RWPE1 (cell line): ENCODE measurements at places on chromosomes 11 and 22.

DNA sequence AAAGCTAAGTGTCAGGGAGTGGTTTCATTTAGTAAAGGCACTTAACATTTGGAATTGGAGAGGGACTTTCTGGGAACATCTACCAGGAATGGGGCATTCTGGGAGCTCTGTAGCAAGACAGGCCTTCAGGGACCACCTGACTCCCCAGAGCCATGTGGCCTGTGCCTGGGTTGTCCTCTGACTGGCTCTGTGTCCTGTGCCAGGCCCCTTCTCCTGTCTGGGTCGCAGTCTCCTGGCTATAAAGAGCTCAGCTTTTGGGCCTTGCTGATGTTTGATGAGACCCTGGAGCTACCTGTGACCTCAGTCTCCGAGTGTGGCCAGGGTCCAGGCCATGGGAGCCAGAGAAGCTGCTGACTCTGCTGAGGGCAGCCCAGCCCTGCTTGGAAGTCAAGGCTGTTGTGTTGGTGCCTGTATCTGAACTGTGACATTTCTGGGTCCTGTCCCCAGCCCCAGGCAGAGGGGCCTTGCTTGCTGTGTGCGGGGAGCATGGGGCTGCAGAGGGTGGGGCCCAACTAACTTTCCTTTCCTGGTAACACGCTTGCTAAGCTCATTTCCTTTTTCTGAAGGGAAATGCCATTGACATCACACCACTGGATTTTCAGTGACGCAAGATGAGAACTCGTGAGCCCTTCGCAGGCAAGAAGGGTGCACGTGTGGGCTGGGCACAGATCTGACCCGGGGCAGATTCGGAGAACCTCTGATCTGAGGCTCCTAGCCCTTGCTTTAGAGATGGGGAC lies 41.3 kb downstream of the LRRC32 start:
- DNase-seq: no peak

- no peak for DNase-seq
Measured at GRCh38 chr11:95568281-95568680, 221.3 kb downstream of the FAM76B start.

GRCh38 chr11:23143022-23143421 lies 282.7 kb upstream of the CCDC179 start:
- no peak for DNase-seq

GRCh38 chr11:64419257-64419790 lies 60.4 kb downstream of the RPS6KA4 start:
- DNase-seq: no peak

- DNase-seq: no peak
Measured at GRCh38 chr22:50269573-50269969, 609 bp downstream of the MAPK11 start.

- DNase-seq: no peak
Measured at GRCh38 chr11:97814325-97814959, 1206.3 kb upstream of the CNTN5 start.

GRCh38 chr11:26028393-26028911 lies 303.5 kb upstream of the ANO3 start:
- peak; percentile 13 for DNase-seq

- DNase-seq: peak; percentile 67
Measured at GRCh38 chr22:40258501-40258915, 80.8 kb downstream of the TNRC6B start.

GRCh38 chr22:35505399-35506258 lies 35.0 kb upstream of the RASD2 start:
- DNase-seq: no peak

DNA sequence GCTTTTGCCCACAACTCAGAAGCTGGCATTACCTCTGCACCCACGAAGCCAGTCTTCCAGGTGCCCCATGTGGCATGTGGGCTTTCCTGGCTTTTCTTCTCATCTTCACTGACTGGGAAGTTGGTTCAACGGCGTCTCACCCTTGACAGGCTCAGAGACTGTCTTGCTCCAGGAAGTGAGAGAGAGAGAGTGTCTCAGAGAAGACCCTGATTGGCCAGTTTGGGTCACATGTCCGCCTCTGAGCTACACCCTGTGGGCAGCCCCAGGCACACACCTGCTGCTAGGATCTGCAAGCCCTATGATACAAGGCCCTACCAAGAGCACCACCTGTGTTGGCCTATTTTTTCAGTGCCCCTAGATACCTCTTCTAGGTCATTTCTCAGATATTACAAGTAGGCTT lies 39.0 kb downstream of the RTL6 start:
- DNase-seq: no peak

DNA sequence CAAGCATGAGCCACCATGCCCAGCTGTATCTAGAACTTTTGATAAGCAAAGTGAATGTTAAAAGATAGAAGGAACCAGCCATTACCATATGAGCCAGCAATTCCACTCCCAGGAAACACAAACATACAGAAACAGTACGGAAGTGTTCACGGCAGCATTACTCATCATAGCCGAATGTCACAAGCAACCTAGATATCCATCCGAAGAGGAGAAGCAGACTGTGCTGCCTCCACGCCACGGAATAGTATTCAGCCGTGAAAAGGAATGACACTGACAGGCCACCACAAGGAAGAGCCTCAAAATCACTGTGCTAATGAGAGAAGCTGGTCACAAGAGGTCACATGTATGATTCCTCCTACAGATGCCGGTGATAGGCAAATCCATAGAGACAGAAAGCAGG lies 17.6 kb upstream of the MGAT3 start:
- no peak for DNase-seq

GRCh38 chr11:121996574-121996973 lies 119.4 kb downstream of the BLID start:
- DNase-seq: no peak

- DNase-seq: no peak
Measured at GRCh38 chr11:64204080-64204440, 2.5 kb upstream of the FERMT3 start.

DNA sequence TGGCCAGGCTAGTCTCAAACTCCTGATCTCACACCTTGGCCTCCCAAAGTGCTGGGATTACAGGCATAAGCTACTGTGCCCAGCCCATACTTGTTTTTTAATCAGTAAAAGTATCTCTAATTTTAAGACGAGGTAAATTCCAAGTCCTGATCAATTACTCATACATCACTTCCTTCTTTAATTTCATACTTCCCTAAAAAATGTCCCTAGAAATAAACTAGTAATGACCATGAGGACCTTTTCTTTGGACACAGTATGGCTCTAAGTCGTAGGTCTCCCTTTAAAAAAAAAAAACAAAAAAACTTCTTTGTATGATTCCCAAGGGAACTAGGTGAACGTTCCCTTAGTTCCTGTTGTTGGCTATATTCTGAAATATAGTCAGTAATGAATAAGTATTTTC lies 29.8 kb downstream of the NUP98 start:
- no peak for DNase-seq

GRCh38 chr11:4926608-4927007 lies 2.5 kb upstream of the OR51G1 start:
- no peak for DNase-seq

DNA sequence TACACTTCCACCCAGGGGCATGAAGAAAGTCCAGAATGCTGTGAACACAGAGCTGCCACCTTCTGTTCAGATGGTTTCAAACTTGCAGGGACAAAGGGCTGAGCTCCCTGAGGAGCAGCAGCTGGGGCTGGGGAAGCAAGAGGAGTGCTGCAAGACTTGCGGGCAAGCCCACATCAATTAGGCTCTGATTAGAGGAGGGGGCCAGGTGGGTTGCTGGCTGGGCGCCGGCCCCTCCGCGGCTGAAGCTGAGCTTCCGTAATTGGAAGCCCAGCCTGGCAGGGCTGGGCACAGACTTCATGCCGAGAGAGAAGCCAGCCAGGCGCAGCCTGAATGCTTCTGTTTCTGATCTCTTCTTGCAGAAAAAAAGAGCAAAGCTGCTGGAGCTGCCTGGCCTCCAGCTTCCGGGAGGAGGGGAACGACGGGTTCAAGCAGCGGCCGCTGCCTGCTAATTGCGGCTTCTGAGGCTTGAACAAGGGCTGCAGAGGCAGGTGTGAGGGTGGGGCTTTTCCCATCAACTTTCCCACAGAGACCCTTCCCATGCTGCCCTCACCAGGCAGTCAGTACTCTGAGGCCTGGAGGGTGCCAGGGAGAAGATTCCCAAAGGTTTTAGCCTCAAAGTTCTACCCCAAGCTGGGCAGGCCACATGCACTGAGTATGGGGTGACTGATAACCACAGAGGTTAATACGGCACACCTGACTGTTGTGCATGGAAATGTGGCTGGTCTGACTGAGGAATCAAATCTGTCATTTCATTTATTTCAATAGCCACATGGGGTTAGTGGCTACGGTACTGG lies 91.1 kb upstream of the LMO1 start:
- DNase-seq: no peak

DNA sequence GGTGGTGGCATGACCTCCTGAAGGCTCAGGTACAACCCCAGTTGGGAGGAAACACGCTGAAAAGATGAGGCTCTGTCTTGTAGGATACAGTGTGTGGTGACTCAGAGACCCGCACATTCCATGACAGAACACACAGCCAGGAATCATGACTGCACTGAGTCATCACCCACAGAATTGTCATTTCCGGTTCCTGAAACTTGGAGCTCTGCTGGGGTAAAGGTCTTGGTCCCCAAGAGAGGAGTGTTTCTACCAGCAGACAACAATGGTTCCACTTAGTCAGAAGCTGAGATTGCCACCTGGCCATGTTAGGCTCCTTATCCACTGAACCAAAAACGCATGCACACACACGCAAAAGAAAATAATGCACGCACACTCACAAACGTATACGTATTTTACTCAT lies 31.5 kb upstream of the CYB5R3 start:
- DNase-seq: peak; percentile 86

DNA sequence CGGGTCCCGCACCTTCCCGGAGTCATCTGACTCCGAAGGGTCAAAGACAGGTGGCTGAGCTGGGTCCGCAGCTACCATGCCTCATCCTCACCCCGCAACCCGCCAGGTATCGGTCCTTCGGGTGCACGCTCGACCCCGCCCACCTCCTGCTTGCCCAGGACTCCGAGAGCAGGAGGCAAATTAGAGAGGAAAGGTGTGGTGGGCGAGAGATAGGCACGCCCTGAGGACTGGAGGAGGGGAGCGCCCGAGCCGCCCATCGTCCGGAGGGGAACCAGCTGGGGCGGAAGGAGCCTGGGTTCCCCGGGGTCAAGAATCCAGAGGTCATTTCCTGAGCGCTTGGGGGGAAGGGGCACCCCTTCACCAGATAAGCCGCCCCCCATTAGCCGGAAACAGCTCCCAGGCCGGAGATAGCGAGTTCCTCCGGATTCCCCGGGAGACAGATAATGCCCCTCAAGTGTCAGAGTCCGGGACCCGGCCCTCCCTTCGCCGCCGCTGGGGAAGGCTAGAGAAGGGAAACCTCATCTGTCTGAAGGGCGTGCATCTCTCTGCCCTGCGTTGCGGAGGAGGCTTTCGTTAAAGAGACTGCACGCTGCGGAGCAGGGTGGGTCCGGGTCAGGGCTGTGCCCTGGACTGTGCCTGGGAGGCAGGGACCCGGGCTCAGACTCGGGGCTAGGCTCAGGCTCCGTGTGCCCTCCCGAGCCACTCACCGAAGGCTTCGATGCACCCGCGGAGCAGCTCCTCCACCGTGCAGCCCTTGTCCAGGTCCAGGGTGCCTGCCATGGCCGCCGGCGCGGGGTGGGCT lies 1.7 kb downstream of the RASGRP2 start:
- DNase-seq: no peak

GRCh38 chr11:63877658-63878241 lies 38.8 kb downstream of the MARK2 start:
- no peak for DNase-seq

- no peak for DNase-seq
Measured at GRCh38 chr11:93572171-93572570, 29.0 kb upstream of the SMCO4 start.

DNA sequence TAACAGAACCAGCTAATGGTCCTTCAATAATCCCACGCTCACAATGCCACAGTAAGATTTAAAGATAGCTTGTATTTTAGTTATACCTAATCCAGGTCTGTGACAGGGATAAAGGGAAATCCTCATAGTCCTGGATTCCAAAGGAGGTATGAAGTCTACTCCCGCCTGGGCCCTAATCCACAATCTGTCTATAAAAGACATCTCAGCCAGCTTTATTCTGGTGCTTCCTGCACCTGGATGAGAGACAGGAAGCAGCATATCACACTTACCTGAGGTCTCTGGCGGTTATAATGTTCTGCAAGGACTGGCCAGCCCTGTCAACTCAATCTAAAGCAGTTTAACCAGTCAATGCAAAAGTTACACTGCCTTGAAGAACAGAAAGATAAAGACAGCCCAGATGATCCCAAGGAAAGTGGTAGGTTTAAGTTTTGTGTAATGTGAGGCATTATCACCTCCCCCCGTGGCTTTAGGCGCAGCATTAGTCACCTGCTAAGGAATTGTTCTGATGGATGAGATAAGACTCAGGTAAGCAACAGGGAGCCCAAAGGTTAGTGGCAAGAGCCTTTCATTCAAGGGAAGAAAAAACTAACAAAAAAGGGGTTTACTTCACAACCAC lies 57.6 kb downstream of the PLEKHA7 start:
- peak; percentile 61 for DNase-seq

- DNase-seq: peak; percentile 75
Measured at GRCh38 chr11:123580557-123581275, 73.7 kb downstream of the SCN3B start.

DNA sequence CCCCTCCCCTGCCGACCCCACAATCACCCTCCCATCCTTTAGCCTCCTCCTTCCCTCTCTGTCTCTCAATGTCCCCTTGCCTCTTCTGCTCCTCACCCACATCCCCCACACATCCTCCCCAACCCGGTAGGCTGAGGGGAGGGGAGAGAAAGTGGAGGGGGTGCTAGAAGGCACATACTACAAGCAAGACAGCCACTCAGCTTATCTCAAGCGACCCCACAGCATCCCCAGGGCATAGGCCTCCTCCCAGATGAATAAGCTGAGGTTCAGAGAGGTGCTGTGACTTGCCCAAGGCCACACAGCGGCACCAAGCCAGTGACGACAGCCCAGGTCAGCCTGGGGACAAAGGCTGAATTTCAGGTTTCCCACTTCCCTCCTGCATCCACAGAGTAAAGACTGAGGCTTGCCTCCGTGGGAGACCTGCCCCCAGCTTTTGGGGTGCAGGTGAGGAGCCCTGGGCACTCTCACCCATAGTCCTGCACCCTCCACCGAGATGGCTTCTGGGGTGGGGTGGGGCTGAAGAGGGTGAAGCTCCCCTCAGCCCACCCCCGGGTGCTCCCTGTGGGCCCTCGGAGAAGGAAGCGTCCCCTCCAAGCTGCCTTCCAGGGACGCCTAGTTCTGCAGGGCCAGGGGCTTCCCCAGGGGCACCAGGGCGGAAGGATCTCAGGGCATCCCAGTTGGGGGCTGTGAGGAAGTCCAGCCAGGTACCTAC lies 511 bp downstream of the RAC2 start:
- DNase-seq: no peak

GRCh38 chr11:73389134-73389525 lies 12.9 kb downstream of the RELT start:
- peak; percentile 44 for DNase-seq

DNA sequence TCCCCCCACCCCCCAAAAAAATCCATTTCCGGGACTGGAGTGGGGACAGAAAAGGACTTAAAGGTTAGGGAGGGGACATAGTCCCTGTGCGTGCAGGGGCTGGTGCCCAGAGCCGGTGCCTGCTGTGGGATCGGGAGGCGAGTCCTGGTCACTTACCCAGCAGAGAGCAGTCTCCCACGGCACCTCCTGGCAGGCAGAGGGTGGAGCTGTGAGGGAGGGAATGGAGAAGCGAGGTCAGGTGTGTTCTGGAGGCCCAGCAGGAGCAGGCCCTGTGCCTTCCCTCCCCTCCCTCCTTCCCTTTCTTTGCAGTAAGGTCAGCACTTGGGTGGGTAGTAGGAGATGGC lies 28.4 kb downstream of the SHANK3 start:
- no peak for DNase-seq
